ENCODE measurements at places on chromosomes 4 and X.

DNA sequence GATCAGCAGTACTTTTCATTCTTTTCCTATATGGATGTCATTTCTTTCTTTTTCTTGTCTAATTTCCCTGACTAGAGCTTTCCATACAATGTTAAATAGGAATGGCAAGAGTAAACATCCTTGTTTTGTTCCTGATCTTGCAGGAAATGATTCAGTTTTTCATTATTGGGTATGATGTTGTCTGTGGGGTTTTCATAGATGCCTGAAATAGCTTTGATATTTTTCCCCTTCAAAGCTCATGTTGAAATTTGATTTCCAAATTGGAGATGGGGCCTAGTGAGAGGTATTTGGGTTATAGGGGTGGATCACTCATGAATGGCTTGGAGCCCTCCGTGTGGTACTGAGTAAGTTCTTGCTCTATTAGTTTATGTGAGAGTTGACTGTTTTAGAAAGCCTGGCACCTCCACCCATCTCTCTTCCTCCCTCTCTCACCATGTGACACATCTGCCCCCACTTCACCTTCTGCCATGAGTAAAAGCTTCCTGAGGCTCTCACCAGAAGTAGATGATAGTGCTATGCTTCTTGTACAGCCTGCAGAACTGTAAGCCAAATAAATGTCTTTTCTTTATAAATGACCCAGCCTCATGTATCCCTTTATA, 22.3 kb upstream of the VSIG1 start:
- no peak for DNase-seq

DNA sequence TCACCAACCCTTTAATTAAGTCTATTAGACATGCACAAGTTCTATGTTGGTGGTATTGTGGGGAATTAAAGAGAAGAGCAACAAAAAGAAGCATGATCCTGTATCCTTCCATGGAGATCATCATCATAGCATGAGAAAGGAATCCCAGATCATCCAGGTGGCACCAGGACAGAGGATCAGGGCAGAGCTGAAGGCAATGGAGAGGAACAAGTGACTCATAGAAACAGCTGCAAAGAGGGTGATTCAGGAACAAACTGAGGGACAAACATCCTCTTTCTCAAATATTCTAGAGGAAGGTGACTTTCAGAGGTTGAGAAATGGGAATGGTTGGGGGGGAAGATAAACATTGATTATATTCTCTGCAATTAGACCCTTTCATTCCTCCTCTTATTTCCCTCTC, 105.5 kb upstream of the OTUD4 start:
- DNase-seq = no peak

DNA sequence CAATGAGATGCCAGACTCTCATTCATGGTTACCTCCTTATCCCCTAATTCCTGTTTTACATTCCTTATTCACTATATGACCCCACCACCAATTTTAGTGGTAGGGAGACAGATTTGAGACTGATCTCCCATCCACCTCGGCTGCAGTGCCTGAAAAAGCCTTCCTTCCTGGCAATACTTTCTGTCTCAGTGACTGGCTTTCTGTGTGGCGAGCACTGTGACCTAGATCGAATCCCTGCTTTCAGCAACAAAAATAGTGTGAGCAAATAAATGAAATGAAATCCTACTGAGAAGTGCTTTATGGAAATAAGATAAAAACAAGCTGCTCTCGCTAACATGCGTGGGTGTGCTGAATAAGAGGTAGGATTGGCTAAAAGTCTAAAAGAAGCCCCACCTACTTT, 165.3 kb downstream of the GPM6A start:
- DNase-seq = no peak

DNA sequence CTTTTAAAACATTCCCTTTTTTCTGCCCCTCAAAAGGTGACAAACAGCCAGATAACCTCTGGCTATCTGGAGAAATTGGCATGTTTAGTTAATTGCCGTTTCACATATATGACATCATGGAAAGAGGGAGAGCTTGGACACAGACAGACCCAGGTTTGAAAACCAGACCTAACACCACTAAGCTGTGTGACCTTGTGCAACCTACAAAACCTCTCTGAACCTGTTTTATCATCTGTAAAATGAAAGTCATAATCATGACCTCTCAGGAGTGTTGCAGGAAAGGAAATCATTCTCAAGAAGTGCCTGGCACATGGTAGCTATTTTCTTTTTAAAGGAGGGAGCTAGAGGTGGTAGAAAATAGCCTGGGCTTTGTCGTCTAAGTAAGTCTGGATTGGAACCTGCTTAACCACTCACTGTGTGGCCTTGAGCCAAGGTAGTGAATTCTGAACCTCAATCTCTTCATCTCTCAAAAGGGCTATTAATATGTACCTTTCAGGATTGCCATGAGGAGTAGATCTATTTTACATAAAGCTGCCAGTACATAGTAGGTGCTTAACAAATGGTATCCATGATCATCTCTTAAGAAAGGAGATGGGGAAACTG, 363.5 kb downstream of the BCOR start:
- DNase-seq = no peak

- no peak for DNase-seq
These were observed 107.8 kb upstream of the FMR1 start for GRCh38 chrX:147803948-147804347.

DNA sequence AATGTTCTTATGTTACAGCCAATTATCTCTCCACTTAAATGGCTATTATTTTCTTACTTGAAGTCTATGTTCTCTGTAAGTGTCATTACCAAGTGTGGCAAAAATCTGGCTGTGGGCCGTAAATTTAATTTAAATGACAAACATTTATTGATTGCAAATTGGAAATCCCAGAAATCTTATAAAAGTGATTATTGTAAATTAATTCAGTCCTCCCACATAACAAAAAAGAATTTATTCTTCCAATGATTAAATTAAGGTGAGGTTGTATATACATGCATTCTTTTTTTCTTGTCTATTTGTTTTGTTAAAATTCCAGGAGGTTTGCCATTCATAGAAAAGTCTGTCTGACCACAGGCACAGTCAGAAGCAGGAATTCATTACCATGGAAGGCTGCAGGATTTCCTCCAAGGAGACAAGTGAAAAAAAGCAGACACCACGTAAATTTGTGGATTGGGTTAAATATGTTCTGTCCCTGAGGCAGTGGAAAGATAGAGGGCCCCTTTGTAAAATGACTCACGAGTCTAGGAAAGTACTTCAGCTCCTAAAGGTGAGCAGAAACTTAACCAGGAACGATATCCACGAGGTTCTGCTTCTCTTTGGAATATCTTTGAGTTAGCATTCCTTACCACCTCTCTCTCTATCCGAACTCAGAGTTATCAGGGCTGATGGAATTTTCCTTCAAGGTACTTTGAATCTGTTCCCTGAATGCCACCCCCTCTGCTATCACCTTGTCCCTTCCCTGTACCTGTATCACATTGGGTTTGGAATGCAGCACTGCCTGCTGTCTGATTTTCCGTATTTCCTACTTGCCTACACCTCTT, 10.7 kb downstream of the PPARGC1A start:
- DNase-seq = no peak

GRCh38 chr4:162015090-162015489, 148.7 kb downstream of the FSTL5 start:
- DNase-seq = no peak

DNA sequence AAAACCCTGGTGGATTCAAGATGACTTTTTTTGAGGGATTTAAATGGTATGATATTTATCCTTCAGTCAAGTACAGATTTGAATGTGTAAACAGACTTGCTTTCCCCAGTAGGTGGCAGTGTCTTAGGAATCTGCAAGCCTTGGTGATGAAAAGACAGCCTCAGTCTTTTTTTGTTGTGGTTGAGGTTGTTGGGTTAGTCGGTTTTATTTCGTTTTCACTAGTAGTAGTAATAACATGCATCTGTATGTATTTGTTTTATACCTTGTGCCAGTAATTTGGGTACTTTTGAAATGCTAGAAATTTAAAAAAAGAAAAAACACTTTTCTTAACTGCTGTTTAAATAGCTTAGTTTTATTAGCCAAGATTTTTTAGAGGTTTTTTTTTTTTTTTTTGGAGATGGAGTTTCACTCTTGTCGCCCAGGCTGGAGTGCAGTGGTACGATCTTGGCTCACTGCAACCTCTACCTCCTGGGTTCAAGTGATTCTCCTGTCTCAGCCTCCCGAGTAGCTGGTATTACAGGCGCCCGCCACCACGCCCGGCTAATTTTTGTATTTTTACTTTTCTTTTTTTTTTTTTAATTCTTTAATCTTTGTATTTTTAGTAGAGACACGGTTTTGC, 39.2 kb downstream of the COPS4 start:
- DNase-seq = peak; percentile 87

DNA sequence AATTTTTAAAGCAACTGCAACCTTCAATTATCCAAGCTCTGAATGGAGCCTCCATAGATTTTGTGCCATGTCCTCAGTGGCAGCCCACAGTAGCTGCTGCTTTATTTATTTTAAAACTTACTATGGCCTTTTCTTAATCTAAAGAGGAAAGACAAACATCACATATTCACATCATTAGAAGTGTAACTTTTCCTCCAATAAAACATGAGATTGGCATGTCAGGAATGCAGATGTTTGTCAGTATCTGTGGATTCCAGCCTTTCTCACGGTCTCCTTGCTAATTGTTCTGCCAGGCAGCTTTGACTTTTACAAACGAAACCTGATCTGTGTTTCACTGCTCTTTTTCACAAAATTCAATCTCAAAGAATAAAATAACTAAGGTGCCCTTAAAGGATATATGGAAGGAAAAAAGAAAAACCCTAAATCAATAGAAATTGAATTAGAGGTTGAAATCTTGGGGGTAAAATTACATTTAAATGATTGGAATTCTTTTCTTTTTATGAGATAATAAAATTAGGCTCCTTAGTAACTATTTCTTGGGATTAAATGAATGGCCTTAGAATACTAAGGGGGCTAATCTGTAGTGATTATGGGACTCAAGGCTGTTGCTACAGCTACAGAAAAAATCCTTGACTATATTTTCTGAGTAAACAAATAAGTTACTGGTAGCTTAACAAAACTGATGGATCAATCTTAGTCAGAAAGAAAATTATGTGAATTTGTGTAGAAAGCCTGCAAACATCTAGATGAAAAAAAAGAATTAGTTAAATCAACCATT, 151.3 kb downstream of the RTL9 start:
- no peak for DNase-seq

GRCh38 chrX:125627676-125628075, 308.0 kb downstream of the TEX13C start:
- no peak for DNase-seq

DNA sequence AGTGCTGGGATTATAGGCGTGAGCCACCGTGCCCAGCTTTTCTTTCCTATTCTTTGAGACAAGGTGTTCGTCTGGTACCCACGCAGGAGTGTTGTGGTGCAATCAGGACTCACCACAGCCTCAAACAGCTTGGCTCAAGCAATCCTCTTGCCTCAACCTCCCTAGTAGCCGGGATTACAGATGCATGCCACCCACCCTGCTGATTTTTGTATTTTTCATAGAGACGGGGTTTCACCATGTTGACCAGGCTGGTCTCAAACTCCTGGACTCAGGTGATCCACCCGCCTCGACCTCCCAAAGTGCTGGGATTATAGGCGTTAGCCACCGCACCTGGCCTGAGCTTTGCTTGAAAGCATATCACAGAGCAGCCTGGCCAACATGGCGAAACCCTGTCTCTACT, 1.5 kb upstream of the CRLF2 start:
- DNase-seq = no peak

GRCh38 chr4:27916452-27917184, 1056.0 kb downstream of the STIM2 start:
- no peak for DNase-seq

- DNase-seq = peak; percentile 14
These were observed 1.3 kb upstream of the CITED1 start for GRCh38 chrX:72306851-72307645.

DNA sequence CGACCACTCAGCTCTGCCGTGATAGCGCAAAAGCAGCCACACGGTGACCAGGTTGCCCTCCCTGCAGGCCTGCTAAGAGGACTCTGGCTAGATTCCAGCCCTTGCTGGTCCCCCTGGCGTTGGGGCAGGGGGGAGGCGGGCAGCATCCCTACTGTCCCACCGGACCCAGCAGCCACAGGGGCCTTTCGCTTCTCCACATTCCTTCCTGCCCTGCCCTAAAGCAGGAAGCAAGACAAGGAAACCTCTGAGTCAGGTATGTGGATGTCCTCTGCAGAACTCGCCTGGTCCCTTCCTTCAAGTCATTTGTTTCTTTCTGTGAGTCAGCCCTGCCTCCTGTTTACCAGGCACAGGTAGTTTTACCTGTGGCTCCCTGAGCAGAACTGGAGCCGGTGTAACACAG, 60.2 kb upstream of the CLDN34 start:
- DNase-seq = no peak

DNA sequence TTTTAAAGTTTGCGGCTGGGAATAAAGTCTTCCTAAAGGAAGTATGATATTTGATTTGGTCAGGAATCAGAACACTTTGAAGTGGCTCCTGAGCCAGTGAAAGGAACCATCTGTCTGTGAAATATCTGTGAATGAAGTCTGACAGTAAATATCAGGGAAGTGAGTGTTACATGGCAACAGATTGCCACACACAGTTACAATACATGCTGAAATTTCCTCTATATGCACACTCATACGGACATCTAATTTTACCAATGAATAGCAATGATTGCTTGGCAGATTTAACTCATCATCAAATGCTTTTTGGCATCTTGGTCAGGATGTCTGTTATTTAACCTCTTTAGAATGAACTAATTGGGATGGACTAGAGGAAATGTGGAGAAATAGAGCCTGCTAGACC, 1023.8 kb downstream of the FAT4 start:
- DNase-seq = no peak
